LHCN-M2 (cell line): ENCODE measurements at places on chromosomes 4 and X.

- DNase-seq = no peak
Observed at GRCh38 chr4:68338625-68339024, 11.3 kb downstream of the YTHDC1 start.

- DNase-seq = no peak
Observed at GRCh38 chr4:38529189-38530115, 134.5 kb upstream of the KLF3 start.

DNA sequence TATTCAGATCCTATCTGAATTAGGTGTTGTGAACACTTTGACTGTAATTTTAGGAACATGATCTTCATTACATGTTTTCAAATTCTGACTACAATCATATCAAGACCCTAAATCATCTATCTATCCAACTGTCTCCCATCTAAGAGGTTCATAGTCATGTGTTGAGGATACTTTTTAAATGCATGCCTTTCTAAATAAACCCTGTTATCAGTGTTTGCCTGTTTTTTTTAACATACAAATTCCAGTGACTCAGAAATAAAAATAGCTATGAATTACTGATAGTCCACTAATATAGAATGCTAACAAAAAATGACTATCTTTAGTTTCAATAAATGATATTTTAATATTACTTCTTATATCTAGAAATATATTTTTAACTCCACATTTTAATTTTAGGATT is 8.0 kb downstream of the RAB28 start:
- DNase-seq = no peak

DNA sequence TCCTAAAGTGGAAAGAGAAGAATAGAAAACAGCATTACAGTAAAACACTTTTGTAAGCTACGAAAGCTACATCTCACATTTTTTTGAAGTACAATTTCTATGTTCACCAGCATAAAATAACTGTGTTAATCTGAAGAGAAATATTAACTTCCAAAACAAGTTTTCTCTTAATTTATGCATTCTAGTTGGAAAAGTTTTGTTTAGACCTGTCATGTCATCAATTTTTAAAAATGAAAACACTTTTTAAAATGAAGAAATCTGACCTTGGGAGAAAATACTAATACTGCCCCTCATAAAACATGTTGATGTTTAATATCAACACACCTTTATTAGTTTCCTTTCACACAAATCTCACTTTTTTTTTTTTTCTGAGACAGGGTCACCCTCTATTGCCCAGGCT is 45.2 kb downstream of the CCDC158 start:
- no peak for DNase-seq

DNA sequence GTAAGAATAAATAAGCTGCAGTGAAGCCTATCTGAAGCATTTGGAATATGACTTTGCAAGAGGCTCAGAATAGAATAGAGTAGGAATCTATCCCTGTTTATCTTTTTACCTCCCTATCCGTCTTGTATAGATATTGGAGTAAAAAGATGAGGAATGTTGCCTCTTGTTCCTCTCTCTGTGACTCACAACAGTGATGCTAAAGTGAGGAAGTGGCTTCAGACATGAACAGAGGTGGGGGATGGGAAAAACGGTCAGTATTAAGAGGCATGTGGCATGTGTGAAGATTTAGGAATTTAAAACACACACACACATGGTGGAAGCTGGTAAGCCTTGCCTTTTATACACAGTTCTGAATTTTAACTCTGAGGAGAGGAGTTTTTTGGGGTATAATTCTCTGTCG is 3.8 kb upstream of the DCAF4L1 start:
- peak; percentile 77 for DNase-seq

DNA sequence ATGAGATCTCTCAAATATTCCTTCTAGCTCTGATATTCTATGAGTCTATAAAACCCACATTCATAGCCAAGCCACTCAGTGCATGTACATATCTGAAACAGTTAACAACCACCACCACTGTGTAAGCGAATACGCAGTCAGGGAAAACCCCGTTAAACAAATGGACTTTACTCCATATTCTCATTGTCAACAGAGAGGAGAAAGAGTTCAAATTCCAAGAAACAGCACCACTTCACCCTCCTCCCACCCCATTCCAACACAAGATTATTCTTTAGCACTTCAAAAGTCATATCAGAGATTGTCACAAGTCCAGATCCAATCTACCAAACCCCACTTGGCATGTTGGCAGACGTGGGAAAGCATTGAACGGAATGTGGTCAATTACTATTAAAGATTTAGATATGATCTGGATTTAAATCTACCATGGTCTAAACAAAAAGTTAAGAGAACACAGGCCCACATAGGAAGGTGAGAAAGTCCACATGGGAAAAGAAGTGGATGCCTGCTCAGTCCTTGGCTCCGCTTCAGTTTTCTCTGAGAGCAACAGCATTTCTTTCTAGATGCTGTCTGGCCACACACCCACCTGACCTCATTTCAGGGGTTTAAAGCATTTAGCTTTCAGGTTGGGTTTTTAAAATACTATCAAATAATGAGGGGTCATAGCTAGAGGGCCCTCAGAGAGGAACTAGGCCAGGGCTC is 39.8 kb upstream of the KLHL13 start:
- no peak for DNase-seq
